ENCODE measurements at places on chromosomes 12 and 14. TPM values are rescaled to one million over a fixed set of nuclear protein-coding genes. Genes with fewer than 3 reads are reported as not detected.
A peak's percentile ranks its signal among the peaks of the same experiment; 100 is the strongest.

GRCh38 chr12:20865873-20866272, 55.4 kb downstream of the SLCO1B3 start:
- DNase-seq = no peak

The MSI1 gene
- polyA plus RNA-seq = 19.3 TPM

- DNase-seq = no peak
These were observed 71.5 kb upstream of the ARID2 start for GRCh38 chr12:45658020-45658419.

- DNase-seq = peak; percentile 78
These were observed 1.9 kb upstream of the PTMS start for GRCh38 chr12:6764011-6764828.

GRCh38 chr12:106417926-106418910, 60.7 kb downstream of the POLR3B start:
- DNase-seq = no peak

The TIMM9 gene
- 93.6 TPM for polyA plus RNA-seq

DNA sequence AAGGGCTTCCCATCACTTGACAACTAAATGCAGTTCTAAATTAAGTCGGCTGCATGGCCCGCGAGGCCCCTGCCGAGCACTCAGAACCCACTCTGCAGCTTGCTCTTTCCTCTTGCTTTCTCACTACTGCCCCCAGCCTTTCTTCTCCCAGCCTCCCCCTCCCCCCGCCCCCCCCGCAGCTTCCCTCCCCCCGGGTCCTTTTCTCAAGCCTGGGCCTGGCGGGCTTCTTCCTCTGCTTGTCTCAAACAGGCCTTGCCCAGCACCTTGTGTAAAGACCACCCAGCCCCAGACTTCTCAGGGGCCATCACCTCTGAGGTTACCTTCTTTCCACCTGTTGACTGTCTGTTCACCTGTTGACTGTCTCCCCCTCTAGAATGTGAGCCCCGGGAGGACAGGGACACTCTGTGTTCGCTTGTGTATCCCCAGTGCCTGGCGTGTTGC, 1.1 kb downstream of the CYP46A1 start:
- no peak for DNase-seq

DNA sequence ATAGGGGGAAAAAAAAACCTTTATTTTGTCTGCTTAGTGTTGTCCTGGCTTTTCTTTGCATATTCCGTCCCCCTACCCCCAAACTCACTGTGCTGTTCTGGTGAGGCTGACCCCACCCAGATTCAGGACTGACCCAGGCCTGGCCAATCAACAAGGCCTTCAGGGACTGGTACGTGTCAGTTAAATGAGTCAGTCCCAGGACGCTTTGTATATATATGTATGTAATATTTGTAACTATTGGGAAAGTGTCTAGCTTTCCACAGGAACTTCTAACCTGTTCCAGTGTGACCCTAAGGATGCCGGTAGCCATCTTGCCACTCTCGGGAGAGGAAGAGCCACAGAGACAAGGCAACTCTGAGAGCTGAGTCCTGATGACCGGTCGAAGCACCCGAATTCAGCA, 107.4 kb downstream of the VCPKMT start:
- no peak for DNase-seq

- DNase-seq = no peak
These were observed 3.2 kb downstream of the SPTLC2 start for GRCh38 chr14:77613201-77613600.

DNA sequence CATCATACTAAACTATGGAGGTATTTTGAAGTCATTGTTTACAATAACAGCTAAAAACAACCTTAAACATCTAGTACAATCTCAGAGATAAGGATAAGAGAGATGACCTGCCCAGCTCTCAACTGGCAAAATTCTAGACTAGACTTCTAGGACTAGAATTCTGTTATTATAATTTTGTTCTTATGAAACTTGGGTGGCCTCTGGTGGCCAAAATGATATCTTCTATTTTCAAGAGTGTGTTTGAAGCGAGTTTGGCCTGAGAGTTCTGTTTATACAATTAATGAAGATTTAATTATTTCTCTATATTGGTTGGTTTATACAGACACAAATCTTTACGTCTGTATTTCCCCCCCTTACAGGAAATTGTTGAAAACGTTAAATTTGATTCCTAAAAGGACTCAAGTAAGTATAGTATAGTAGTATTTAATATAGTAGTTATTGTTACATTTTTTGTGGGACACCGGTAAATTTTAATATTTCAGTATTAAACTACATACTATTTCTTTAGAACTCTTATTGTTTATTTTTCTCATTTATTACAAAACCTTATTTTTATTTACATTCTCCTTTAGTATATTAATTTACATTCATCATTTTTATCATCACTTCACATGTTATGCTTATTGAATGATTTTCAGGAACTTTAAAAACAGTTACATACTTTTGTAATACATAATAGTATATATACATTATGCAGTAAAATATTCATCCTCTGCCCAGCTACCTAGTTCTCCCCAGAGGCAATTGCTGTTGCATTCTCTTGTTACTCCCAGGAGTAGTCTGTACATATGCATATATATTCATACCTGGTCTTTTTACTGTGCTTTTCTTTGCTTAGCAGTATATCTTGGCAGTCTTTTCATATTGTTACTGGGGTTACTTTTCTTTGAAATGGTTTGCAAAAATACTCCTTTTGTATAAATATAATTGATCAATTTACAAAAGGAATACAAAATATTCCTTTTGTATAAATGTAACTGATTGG, 6.6 kb downstream of the PPHLN1 start:
- DNase-seq = peak; percentile 27

The KCNK10 gene
- polyA plus RNA-seq = 0.28 TPM

The HOXC11 gene
- 1.8 TPM for polyA plus RNA-seq

Data from right renal pelvis (tissue), 4 donors.